ENCODE measurements at places on chromosomes 3 and 15.

DNA sequence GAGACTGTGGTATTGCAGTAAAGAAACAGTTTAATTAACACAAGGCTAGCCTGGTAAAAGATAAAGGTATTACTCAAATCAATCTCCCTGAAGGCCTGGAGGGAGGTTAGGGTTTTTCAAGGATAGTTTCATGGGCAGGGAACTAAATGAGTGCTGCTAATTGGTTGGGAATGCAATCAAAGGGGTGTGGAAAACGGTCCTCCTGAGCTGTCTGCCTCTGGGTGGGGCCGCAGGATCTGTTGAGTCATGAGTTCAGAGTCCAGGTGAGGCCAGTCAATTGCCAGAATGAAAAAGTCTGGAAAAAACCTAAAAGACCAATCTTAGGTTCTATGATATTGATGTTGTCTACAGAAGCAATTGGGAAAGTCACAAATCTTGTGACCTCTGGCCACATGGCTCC, 293.2 kb downstream of the MCTP2 start:
- no peak for DNase-seq

DNA sequence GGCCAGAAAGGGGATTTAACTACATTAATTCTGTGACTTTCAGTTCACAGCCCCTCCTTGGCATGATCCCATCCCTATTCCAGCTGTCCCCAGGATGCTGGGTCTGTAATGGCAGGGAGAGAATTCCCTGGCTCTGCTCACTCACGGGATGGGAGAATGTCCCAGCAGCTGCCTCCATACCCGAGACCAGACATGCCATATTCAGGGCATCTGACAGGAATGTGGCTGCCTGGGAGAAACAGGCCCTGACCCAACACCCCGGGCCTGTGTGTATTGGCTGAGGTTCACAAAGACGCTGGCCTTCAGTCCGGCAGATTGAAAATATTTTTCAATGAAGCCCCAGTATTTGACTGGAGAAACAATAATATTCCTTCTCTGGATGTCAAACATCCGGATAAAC, 83.6 kb upstream of the SMAD3 start:
- no peak for DNase-seq

GRCh38 chr3:74631351-74632140, 17.1 kb upstream of the CNTN3 start:
- DNase-seq: no peak

GRCh38 chr15:59963925-59964324, 40.2 kb upstream of the FOXB1 start:
- DNase-seq: no peak

GRCh38 chr3:46659285-46659684, 34.2 kb downstream of the ALS2CL start:
- no peak for DNase-seq

GRCh38 chr3:8557298-8557697, 55.7 kb downstream of the LMCD1 start:
- DNase-seq: no peak

DNA sequence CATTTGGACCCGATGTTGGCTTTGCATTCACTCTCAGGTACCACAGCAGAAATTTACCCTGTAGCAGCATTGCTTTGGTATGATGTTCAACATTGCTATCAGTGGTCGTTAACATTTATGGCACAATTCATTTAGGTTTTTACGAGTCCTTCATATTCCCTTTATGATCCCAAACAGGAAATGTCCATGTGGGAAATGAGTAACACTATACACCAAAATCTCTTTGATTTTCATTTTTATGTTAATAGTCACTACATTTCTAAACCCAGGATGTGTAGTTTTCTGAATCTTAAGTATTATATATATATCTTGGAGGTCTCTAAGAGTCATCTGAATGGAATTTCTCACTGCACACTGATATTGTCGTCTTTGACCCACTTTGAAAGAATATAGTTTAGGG, 78.5 kb upstream of the RBMS3 start:
- no peak for DNase-seq

DNA sequence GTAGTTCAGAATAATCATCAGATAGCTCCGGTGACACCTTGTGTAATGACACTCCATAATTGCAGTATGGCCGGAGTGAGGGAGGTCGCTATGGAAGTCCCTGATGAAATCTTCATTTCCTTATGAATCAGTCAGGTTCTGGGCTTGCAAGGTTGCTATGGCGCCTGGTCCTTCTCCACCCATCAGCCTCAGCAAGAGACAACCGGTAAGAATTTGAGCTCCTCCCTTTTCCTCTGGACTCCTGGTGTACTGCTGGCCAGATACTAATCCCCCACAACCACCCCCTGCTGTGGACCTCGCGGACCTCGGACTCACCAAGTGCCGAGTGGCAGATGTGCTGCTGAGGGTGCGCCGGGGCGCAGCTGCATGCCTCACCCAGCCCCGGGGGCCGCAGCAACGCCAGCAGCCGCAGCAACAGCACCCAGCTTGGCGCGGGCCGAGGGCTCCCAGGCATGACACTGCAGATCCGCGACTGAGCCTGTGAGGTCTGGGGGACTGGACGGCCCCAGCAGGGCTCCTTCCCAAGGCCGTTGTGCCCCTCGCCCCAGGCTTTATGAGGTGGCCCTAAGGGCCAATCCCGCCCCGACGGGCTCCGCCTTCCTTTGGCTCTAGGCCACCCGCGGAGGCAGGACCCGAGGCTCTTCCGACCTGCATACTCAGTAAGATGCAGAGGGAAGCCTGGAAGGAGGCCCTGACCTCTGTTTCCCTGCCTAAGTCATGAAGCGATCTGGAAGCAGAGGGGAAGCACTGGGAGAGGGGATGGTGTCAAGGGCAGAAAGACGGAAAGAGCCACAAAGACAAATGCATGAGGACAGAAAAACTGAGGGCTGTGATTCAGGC, at the start of gene TIMP4:
Gene TIMP4, minus strand, starts transcription at position 526 of the 840 bp plus-strand sequence. Its CDS starts 72 bp downstream, at position 454.
- DNase-seq: no peak

DNA sequence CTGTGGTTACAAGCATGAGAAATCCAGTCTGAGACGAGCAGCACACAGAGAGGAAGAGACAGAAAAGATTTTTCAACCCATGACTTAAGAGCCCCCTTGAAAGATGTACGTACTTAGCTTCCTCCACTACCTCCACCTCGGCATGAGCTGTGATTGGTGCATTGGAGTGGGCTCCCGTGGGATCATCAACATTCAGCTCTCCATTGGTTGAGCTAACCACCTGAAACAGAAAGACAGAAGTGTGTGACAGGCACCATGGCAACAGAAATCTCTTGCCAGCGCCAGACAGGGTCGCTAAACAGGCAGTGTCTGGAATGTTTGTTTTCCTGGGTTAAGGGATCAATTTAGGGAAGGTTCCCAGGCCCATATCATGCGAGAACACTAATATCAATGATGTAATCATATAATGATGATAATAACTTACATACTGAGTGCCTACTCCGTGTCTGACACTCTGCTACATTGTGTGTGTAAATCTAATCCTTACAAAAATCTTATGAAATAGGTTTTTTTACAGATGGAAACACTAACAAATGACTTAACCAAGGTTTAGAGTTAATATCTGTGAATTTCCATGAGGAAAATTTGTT, 17.5 kb upstream of the PPIB start:
- no peak for DNase-seq
